HL-60 (cell line): ENCODE measurements at places on chromosomes 2 and 18.

DNA sequence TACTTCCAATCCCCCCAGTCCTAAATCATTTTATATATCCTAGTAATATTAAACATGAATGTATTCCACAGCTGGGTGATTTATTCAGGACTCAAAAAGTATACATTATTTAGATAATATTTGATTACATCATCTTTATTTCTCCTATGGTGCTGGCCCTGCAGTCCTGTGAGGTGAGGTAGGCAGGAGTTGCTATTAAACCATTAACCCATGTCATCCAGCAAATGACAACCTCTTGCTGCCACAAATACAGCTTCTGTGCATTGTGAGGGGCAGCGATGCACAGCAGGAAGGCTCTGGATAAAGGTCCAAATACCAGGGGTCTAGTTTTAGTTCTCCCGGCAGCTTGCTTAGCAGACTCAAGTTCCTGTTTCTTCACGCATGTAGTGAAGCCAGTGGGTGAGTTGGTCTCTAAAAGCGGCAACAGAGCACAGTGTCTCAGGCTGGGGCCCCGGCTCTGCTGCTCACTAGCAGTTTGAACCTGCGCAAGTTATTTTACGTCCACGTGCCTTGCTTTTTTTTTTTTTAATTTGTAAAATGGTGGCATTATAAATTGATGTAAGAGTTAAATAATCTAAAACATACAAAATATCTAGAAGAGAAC, 36.1 kb downstream of the INSIG2 start:
- peak; percentile 44 for DNase-seq

DNA sequence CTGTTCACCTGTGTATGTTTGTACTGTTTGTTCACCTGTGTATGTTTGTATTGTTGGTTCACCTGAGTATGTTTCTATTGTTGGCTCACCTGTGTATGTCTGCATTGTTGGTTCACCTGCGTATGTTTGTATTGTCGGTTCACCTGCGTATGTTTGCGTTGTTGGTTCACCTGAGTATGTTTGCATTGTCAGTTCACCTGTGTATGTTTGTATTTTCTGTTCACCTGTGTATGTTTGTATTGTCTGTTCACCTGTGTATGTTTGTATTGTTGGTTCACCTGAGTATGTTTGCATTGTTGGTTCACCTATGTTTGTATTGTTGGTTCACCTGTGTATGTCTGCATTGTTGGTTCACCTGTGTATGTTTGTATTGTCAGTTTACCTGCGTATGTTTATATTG, 14.6 kb downstream of the ADI1 start:
- no peak for DNase-seq

DNA sequence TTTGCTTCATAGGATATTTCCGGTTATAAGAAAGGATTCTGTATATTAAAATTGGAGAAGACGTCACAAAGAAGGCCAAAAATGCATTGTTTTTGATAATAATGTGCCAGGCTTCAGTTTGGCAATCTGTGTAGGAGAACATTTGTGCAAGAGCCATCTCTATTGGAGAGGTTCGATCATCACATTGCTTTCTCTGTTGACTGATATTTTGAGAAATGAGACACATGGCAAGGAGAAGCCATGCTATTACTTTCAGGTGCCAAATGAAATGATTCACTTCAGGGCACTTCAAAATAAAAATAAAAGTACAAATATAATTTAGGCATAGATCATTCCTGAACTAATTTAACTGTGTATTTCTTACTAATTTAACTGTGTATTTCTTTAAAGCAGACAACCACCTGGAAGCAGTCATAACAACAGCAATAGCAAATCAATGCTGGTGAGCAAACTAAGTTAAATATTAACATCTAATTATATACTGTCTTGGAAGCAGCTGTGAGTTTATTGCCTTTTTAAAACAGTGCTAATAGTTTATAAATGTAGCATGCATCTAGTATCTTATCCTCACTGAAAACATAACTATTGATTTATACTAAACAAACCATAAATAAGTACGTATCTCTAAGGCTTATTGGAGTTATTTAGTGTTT, 50.2 kb upstream of the CHST9 start:
- DNase-seq: no peak

- no peak for DNase-seq
Observed at GRCh38 chr2:9657083-9657482, 26.3 kb upstream of the YWHAQ start.

- DNase-seq: no peak
Observed at GRCh38 chr2:102439065-102439695, 16.2 kb downstream of the IL18RAP start.

DNA sequence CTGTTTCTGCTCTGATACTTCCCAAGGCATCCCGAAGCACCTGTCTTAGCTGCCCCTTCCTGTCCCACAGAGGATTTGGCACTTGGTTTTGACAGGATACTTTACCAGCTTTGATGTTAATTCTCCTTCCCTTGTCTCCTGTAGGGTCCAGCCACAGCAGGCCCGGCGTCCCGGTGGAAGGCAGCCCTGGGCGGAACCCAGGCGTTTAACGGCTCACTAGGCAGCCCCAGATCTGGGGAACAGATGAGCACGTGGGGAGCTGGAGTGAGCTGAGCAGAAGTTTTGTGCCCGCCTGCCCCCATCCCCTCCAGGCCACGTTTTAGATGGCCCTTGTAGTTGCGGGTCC, 11.4 kb downstream of the ANKRD23 start:
- no peak for DNase-seq

- no peak for DNase-seq
Observed at GRCh38 chr2:105517814-105518705, 119.2 kb upstream of the FHL2 start.

DNA sequence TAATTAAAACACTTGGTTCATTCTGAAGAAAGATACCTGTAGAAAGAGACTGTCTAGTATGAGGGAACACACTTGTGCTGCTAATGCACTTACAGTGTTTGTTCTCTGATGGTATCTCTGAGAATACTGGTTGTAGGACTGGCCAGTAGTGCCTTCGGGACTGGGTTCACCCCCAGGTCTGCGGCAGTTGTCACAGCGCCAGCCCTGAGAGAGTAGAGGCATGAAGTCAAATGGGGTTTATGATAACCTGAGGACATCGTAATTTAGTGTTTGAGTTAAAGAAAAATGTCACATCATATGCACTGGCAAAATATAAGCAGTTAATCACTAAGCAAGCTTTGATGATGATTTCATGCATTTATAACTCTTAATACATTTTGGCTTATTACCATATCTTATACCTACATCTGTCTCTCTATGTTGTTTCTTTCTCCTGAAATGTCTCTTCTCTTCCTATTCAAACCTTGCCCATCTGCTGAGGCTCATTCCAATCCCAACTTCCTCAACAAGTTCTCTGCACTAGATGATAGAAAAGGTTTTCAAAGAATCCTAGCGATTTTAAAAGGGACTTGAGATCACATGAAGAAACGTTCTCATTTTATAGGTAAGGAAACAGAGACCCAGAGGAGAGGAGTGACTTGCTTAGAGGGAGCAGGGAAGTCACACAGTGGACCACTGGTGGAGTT, 50.2 kb downstream of the ATIC start:
- DNase-seq: no peak

DNA sequence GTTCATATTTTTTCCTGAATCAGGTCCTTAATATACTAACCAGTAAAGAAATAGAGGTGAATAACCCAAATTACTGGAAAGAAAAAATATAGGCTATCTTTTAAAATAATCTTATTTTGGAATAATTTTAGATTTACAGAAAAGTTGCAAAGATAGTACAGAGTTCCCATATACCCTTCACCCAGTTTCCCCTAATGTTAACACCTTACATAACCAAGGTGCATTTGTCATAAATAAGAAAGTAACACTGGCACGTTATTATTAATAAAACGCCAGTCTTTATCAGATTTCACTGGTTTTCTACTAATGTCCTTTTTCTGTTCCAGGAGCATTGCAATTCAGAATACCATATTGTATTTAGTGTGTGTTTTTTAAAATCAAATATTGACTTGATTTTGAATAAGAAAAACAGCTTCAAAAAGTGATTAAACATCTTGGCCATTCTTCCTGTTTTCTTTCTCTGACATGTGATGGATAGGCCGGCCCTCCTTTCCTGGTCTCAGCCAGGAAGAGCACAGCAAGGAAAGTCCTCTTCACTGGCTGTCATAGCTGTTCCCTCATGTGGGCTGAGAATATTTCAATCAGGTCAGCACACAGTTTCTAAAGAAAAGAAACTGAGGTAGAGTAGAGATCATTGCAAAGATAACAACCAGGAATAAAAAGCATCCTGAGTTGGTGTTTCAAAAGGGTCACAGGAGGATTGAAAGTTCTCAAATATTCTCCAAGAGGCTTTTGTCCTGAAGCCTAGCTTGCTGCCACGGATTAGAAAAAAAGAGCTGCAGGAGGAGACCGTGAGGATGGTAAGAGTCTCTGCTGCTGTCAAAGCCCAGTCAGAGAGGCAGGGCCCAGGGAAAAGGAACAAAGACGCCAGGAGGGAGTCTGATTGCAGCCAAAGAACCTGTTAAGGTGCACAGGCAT, 79.3 kb upstream of the ARL5A start:
- no peak for DNase-seq

GRCh38 chr2:45922577-45922988, 271.1 kb downstream of the PRKCE start:
- no peak for DNase-seq

DNA sequence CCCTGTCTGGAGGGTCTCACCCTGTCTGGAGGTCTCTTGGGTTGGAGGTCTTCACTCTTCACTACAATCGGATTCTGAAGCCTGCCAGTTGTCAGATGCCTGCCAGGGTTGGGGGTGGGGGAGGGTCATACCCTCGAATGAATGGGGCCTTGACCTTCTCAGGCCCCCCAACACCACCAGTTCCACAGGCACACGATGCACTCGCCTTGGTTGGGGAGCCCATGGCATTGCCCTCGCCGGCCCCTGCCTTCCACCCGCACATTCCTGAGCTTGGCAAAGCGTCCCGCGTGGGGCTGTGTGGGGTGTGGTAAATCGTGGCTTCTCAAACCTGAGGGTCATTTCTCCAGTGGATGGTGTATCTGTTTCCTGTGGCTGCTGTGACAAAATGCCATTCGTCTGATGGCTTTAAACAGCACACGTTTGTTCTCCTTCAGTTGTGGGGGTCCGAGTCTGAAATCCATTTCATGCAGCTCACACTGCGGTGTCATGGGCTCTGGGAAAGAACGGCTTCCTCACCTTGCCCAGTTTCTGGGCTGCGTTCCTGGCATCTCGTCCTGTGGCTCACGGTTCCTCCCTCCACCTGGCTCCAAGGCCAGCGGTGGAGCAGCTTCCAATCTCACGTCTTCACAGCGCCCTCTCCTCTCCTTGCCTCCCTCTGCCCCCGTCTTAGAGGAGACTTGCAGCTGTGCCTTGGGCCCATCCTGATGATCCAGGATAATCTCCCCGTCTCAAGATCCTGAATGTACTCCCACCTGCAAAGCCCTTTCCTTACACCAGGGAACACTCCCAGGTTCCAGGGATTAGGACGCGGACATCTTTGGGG, 38.0 kb upstream of the HPCAL1 start:
- no peak for DNase-seq

DNA sequence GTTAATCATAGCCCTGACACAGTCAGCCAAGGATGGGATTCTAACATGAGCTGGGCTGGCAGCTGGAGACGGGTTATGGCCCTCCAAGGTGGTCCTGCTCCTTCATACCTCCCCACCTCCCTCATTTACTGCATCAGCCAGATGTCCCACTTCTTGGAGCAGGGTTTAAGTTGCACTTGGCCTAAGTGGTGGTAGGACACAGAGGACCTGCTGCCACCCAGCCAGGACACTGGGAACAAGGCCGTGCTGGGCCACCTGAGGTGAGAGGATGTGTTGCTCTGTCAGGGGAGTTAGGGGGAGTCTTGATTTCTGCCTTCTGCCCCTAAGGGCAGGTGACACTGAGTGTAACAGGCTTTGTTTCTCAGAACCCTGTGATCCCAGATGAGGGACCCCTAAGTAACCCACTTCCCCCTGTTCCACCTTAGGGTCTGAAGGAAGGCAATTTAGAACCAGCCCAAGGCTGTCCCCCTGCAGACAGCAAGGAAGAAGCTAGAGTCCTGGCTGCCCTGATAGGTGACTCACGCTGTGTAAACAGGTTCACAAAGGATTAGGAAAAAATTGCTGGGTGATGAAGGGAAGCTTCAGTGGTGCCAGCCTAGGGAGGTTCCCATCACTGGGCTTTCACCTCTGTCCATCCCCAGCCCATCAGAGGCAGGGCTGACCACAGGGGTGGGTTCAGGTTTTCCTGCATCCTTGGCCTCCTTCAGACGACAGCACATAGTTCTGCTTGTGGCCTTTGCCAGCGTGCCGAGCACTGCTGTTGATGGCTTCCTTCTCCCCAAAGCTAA, 114.3 kb upstream of the MCFD2 start:
- no peak for DNase-seq

- no peak for DNase-seq
Observed at GRCh38 chr2:26616706-26617587, 24.2 kb downstream of the CIB4 start.

GRCh38 chr2:67684991-67685390, 287.9 kb downstream of the ETAA1 start:
- DNase-seq: no peak

- DNase-seq: no peak
Observed at GRCh38 chr18:29871246-29871645, 1171.3 kb downstream of the DSC3 start.
